ENCODE measurements at places on chromosomes 12 and 14.

DNA sequence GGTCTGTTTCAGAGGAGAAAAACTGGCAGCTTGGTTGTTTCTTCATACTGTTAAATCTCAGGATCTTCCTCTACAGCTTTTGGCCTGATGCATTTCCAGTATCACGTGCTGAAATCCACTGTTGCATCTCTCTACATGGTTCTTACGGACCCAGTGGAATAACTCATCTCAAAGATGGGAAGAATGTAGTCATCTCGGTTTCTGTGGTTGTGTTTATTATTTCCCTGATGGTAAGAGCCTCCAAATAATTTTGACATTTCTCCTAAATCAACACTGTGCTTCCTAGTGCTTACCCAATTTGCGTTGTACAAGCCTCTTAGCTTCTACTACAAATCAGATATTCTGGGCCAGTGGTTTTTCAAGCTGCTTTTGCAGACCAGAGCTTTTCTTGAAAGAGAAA is 812.8 kb downstream of the C12orf50 start:
- DNase-seq, result no peak

GRCh38 chr14:68599896-68600610 is 192.8 kb downstream of the ZFP36L1 start:
- no peak for DNase-seq

- DNase-seq, result no peak
Measured at GRCh38 chr14:36443374-36443773, 76.7 kb downstream of the NKX2-1 start.

DNA sequence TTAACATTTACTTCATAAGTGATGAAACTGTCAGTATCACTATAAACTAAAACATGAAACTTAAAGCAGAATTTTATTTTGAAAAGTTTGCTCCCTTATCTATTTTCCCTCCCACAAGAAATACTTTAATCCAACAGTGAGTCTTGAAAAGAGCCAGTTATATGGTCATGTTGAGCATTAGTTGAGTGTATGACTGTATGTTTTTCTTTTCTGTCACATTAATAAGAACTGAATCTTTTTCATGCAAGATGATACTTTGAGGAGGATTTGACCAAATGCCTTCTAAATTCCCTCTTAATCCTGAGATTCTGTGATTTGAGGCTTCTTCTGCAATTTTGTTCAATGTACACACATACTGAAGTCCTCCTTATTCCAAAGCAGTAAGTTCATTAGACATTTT is 33.7 kb upstream of the YARS2 start:
- no peak for DNase-seq
